ENCODE measurements at places on chromosomes 7 and 10.

- DNase-seq: no peak
These were observed 319.1 kb upstream of the TMEM229A start for GRCh38 chr7:124351950-124352349.

GRCh38 chr7:90613088-90613498 lies 17.0 kb downstream of the CDK14 start:
- no peak for DNase-seq

- DNase-seq: no peak
These were observed 82.8 kb downstream of the MKI67 start for GRCh38 chr10:128043259-128044045.

GRCh38 chr7:122425731-122426130 lies 121.2 kb upstream of the FEZF1 start:
- no peak for DNase-seq

DNA sequence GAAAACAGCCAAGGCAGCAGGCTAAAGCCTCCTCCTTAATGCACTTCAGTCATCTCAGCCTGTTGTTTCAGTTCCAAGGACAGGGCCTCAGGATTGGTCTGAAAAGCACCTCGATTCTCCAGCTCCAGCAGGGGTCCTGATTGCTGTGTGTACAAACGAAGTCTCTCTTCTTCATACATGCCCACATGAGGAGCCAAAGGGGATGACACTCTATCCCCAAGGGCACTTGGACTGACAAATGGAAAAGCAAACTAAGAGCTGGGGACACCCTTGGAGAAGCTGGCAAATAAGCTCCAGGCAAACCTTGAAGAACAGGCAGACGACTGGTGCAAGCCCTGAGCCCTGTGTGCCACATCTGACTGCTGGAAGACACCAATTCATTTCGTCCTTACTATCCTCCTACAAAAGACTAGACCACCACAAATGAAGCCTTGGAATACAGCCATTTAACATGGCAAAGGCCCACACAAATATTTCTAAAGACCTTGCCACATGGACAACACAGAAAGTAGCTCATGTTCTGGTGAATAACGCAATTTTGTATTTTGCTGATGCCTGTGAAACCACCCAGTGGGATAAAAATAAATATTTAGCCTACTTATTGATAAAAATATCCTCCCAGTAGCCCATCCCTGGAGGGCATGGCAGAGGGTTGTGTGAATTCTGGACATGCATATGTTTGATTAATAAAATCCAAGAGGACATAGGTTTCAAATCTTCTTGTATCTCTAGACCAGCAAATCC lies 61.9 kb downstream of the PARD3 start:
- no peak for DNase-seq

DNA sequence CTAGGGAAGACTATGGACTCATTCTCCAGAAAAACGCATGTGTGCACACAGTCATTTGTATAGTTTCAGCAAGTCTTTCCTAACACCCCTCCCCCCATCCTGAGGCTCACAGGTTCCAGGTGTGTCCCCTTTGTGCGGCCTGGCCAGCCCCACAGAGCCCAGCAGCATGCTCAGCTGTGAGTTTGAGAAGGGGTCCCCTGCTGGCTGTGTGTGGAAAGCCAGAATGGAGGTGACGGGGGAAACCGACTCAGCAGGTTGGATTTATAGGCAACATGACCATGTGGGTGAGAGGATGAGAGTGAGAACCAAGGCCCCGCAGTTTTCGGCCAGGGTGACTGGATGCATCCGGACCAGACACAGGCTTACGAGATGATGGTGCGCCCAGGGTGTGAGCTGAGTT lies 9.9 kb downstream of the PTPRE start:
- DNase-seq: no peak

- no peak for DNase-seq
These were observed 13.3 kb downstream of the LAT2 start for GRCh38 chr7:74222851-74223710.

DNA sequence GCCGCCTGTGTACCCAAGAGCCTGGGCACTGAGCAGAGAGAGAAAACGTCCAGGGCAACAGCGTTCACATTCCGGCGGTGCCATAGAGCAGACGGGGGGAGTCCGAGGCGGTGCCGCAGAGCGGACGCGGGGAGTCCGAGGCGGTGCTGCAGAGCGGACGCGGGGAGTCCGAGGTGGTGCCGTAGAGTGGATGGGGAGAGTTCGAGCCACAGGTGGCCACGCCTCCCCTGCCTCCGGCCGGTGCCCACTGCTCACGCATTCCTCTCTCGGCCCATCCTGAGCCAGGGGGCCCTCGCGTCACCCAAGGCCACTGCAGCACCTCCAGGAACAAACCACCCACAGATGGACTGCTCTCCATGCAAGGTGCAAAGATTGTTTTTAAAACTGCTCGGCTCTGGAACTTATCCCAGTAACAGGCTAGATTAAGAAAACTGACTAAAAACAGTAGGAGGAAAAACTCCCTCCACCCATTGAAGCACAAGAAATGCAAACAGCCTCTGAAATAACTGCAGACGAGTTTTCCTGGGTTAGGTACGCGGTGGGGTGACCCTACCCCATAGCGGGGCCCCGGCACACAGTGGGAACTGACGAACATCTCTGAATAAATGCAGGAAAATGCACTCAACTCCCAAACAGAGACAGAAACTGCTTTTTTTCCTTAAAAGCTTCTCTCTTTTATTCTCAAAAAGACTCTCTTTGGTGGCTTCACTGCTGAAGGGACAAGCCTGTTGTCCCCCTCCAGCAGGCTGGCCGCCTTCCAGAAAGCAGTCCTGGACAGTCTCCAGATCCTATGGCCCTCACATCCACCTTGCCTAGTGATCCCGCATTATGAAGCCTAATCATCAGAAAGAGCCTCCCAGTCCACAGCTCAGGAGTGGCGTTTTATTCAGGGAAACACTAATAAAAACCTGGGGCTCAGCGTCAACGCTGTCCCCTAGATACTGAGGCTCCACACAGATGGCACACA lies 55.9 kb downstream of the DIP2C start:
- no peak for DNase-seq

- no peak for DNase-seq
These were observed 28.6 kb upstream of the BMPER start for GRCh38 chr7:33876596-33877274.

DNA sequence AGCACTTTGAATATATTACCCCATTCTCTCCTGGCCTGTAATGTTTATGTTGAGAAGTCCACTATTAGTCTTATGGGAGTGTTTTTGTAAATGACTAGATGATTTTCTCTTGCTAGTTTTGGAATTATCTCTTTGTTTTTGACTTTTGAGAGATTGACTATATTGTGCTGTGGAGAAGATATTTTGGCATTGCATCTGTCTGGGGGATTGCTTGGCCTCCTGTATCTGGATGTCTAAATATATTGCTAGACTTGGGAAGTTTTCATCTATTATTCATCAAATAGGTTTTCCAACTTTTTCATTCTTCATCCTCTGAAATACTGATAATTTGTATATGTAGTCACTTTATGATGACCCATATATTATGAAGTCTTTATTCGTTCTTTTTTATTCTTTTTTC lies 277.1 kb upstream of the PCDH15 start:
- no peak for DNase-seq

GRCh38 chr7:151904270-151904669 lies 27.4 kb upstream of the PRKAG2 start:
- DNase-seq: no peak

GRCh38 chr10:70967591-70968587 lies 79.5 kb upstream of the PCBD1 start:
- no peak for DNase-seq

GRCh38 chr7:17771901-17772408 lies 168.3 kb downstream of the SNX13 start:
- DNase-seq: no peak

- no peak for DNase-seq
These were observed 47.3 kb upstream of the CPXM2 start for GRCh38 chr10:123938890-123939289.

DNA sequence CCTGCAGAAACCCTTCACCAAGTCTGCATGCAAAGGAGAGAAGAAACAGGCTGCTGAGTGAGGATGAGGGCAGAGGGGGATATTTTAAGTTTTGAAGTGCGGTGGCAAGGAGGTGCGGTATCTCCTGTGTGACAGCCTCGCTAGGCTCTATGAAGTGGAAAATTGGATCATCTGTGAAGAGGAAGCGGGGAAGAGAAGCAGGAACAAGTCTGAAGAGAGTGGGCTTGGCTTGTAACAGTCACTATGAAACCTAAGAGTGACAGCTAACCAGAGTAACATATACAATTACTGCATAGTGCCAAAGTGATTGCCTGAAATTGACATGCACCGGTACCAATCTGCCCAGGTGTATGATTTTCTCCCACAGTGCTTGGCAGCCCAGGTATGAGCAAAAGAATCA lies 287.5 kb upstream of the KLF14 start:
- no peak for DNase-seq

DNA sequence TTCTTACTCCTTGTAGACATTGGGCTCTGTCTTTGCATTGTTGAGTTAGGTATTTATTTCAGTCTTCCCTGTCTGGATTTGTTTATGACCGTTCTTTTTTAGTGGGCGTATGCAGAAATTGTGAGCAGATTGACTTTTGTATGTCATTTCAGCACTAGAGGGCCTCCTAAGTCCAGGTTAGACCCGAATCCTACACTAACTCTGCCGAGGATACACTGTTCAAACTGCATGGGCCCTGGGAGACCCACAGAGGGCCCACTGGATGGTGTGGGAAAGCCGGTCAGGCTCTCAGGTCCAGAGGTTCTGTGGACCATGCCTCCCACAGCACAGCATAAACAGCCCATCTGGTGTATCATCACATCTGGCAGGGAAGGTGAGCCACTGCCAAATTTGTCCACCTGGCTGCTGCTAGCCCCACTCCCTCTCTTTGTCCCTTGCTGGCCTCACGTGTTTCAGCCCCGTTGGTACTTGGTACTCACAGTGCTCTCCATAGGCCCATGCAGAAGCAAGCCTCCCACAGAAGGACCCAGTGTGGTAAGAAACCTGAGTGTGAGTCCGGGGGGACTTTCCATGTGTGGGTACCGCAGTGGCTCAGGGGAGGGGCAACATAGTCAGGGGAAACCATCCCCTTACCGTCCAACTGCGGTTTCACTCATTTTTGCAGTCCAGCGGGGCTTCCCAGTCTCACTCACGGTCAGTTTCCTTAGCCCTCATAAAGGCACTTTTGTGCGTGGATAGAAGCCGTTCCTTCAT lies 112.8 kb downstream of the APBB1IP start:
- DNase-seq: no peak

DNA sequence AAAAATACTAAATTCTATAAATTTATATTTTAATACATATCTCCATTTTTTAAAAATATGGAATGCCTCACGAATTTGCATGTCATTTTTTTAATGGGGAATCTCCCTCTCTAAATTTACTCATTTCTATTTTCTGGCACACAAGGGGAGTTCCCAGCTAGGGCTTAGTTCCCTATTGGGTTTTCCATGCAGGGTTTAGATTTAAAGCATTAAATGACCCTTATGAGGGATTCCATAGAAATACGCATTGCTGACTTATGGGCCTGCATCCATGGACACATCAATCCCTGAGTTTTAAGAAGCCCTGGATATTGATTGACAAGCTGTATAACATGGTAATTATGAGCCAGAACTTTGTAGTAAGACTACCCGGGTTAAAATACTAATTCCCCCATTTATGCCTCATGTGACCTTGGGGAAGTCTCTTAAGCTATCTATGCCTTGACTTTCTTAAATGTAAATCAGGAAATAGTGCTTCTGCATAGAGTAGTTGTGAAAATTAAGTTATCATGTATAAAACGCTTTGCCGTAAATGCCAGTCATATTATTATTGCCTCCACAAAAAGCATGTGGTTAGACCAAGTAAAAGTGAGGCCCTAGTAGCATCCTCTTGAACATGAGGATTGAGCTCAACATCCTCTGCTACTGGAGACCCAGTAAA lies 78.8 kb upstream of the ANKRD1 start:
- DNase-seq: no peak

GRCh38 chr7:99606531-99606930 lies 8.5 kb downstream of the TMEM225B start:
- no peak for DNase-seq

- no peak for DNase-seq
These were observed 154.0 kb upstream of the PPP2R2D start for GRCh38 chr10:131746785-131747184.

DNA sequence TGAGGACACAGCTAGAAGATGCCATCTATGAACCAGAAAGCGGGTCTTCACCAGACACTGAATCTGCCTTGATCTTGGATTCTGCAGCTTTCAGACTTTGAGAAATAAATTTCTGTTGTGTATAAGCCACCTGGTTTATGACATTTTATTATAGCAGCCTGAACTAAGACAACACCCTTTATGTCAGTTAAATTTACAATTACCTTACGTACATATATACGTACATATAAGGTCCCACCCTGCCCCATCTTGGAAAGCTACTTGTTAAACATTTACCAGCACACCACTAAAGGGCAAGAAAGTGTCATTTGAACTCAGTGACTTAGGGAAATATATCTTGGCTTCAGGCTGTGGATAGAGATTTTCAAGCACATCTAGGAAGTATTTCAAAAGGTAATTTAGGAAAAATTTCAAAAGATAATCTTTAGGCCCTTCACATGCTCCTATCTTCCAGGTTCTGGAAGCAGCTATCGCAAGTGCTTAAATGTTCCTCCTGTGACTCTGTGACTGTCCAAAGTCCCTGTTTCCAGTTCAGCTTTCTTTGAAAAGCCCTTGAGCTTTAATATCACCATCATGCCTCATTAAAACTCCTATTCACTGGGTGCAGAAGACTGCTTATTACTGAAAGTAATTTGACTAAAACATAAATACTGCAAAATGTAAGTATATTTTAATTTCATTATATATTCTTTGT lies 9.6 kb upstream of the SRI start:
- DNase-seq: no peak

DNA sequence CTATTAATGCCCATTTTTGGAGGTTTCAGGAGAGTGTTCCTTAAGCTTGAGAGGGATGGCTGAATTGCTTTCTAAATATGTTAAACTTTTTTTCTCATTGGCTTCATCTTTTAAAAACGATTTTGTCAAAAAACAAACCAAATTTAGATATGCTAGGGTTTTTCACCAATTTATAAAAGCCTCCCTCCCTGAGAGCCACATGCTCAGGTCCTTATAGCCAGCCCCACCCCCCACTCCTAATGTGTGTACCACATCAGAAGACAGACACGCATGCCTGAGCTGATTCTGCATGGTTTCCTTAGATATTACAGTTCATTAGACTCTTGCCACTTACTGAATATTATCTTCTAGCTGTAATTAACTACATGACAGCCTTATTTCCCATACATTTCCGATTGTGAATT lies 2.0 kb downstream of the CUL1 start:
- DNase-seq: peak; percentile 47

- peak; percentile 26 for DNase-seq
These were observed 82.2 kb downstream of the PIK3CG start for GRCh38 chr7:106947244-106947728.

All from CD4-positive, alpha-beta T cell treated with Interleukin-2 at 100 ng/mL for 4 hours (primary cell).